ENCODE measurements at places on chromosomes 1 and 21.

GRCh38 chr1:108082001-108082400 is 117.0 kb upstream of the VAV3 start:
- no peak for DNase-seq

- DNase-seq: no peak
These were observed 45.2 kb upstream of the LYST start for GRCh38 chr1:235911876-235912275.

DNA sequence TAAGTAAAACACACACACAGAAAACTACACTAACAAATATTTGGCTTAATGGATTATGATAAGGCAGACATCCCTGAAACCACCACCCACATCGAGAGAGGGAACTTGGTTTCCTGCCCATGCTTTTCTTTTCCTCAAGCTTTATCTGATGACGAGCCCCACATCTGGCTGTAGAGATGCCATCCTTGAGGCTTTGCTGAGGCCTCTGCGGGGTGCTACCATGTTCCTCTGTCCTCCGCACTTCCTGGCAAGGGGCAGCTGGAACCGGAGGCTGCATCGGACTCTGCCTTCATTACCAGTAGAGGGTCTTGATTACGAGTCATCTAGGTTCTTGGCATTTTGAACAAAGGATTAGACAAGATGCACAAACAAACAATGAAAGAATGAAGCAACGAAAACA is 21.7 kb upstream of the C1orf174 start:
- DNase-seq: no peak

- DNase-seq: no peak
These were observed 487.7 kb downstream of the TTLL7 start for GRCh38 chr1:83511146-83511726.

DNA sequence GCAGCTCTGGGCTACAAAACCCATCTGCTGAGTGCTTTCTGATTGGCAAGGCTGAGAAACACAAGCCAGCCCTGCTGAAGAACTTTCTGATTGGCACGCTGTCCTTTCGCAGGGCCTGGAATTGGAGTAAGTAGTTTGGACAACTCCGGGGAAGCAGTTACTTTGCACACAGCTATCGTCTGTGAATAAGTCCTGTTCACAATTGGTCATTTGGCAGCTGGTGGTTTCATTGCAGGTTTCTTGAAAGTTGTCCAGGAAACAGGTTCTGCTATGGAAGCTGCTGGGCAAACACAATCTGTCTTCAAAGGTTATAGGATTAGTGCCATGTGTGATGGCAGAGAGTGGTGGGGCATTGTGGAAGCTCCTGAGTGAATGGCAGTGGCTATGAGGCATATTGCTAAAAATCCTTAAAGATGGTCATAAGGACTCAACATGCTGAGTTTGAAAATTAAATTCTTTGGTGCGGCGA is at the start of gene KRTAP27-1:
Gene KRTAP27-1, minus strand, starts transcription at position 419 of the 469 bp plus-strand sequence. Its CDS starts 26 bp downstream, at position 393.
- no peak for DNase-seq

DNA sequence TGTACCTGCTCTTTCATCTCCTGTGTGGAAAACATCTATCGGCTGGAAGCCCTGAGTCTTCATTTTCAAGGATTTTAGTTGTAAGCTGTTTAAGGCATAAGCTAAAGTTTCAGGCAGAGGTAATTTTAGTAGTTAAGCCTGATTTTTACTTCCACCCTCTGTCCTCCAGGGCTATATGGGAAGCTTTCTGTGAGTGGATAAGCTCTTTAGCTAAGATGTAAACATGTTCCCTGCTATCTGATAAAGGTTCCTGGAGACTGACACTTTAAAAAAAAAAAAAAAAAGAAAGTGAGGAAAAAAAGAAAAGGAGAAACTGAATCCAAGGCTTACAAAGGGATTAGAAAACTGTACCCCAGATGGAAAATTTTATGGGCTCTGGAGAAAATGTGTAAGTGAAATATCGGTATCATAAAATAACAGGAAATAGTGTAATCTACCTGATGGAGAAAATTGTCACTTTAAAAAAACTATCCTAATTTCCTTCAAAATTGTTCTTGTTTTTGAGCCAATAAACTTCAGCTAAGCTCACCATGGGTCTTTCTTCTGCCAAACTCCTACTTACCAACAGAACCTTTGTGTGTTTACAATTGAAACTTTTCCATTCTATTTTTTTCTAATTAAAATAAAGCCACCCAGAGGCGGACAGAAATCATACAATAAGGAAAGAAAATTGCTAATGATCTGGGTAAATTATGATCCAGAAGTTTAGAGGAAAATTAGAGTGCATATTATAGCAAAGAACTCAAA is 180.5 kb downstream of the TGFB2 start:
- no peak for DNase-seq

GRCh38 chr1:59604191-59604590 is 210.6 kb upstream of the HOOK1 start:
- no peak for DNase-seq

DNA sequence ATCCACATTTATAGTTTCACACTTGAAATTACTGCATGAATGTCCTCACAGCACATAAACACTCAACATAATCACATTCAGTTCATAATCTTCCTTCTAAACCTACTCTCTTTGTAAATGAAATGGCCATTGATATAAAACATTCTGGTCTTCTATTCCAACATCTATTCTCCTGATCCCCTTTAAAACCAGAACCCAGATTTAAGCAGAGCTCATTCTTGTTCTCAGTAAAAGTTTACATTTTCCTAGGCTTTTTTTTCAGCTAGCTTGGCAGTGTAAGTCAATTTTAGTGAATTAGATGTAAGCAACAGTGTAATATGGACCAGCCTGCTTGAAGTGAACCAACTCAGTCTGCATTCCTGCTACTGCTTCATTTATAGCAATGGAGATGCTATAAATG is 460.7 kb upstream of the RGS18 start:
- no peak for DNase-seq

- DNase-seq: no peak
These were observed 101.9 kb upstream of the SOD1 start for GRCh38 chr21:31557421-31558188.

GRCh38 chr1:246383791-246384190 is 123.3 kb downstream of the SMYD3 start:
- DNase-seq: no peak

DNA sequence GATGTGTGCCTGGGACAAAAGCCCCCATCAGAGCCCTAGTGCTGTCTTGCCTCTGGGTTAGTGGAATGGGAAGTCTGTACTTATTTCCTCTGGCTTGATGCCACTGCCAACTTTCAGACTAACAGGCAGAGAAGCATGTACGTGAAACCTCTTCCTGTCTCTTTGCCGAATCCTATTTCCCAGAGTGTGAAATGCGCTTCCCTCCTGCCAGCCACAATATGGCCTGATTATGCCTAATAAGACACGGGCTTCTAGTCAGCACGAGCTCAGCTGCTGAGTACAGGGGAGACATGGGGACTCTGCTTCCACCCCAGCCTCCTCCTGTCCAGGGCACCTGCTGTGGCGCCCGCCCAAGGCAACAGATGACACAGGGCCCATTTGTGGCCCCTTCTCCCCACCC is 111.4 kb downstream of the KCND3 start:
- no peak for DNase-seq

GRCh38 chr1:196649990-196650389 is 1.9 kb upstream of the CFH start:
- no peak for DNase-seq

GRCh38 chr1:23366598-23366997 is 3.0 kb downstream of the ZNF436 start:
- DNase-seq: no peak

DNA sequence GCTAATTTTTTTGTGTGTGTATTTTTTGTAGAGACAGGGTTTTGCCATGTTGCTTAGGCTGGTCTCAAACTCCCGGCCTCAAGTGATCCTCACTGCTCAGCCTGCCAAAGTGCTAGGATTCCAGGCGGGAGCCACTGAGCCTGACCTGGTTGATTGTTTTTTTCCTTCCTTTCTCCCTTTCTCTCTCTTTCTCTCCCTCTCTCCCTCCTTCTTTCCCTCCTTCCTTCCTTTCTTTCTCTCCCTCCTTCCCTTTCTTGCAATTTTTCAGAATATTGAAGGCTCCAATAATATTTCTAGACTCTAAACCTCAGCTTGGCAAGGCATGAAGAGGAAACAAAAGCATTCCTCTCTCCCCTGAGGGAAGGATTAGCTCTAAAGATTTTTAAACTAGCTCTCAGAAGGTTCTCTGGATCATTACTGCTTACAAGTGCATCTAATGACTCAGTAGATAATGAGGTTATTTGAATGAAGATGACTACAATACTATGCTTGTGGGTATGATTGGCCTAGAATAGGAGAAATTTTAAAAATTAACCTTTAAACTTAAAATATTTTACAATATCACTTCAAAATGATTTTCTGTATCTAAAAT is 68.5 kb upstream of the GADD45A start:
- no peak for DNase-seq

DNA sequence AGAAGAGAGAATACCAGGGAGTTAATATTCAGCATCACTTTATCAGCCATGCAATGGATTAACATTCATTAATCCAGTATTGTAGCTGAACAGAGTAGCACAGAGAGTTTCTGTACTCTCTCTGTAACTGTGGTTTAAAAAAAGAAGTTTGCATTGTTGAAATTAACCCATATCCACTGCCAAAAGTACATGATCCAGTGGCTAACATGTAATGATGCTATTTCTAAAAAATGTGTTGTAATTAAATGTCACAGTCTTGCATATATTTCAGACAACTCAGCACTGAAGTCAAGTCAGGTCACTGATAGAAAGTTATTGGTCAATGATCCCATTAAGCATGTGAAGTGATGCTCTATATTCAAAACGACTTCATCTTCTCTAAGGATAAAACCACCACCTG is 141.3 kb downstream of the NRIP1 start:
- peak; percentile 40 for DNase-seq
